ENCODE measurements at places on chromosomes 16 and 17. TPM values are rescaled to one million over a fixed set of nuclear protein-coding genes. Genes with fewer than 3 reads are reported as not detected.

Gene ACSM2A
- total RNA-seq = not detected

Gene TRIM72
- total RNA-seq = not detected

Gene HSPB9
- total RNA-seq = not detected

Gene TP53TG3B
- 1.5 TPM for total RNA-seq

Gene CDH13
- 112 TPM for total RNA-seq

Gene KCTD2
- 10.0 TPM for total RNA-seq

Gene ZPBP2
- not detected for total RNA-seq

Gene RPH3AL
- total RNA-seq = 4.8 TPM

Gene TCAP
- 1.1 TPM for total RNA-seq

Gene PDILT
- total RNA-seq = not detected

Gene GOSR2
- 41.7 TPM for total RNA-seq

Gene KRTAP2-3
- total RNA-seq = 0.29 TPM

Gene SPATA22
- not detected for total RNA-seq

Gene ZNF688
- total RNA-seq = 17.1 TPM

Gene ST6GALNAC2
- total RNA-seq = 2.8 TPM

Gene GJC1
- total RNA-seq = 24.3 TPM

Gene MYH11
- total RNA-seq = not detected

Gene MT1B
- total RNA-seq = not detected

Gene ALOX12B
- 0.19 TPM for total RNA-seq
